HepG2 (cell line): ENCODE measurements at places on chromosomes 16 and 17. TPM values are rescaled to one million over a fixed set of nuclear protein-coding genes. Genes with fewer than 3 reads are reported as not detected.

DNA sequence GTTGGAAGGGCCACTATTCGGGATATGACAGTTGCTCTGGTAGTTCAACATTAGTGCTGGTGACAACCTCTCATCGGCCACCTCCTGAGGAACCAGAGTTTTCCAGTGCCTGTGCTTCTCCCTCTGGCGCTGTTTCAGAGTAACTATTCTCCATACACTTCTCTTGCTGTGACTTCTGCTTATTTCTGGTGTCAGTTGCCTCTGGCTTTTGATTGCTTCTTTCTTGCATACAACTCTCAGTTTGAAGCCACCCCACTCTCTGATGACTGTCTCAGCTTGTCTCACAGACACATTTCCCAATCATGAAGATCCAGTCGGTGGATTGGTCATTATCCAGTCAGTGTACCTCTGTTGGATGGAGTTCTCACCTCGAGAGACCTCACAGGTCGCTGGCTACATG lies 3.4 kb upstream of the TM4SF5 start:
- DNase-seq, result no peak

MYH2 gene
- total RNA-seq, result not detected in 2 replicates

GRCh38 chr17:76714822-76715495 lies 4.2 kb upstream of the MXRA7 start:
- no peak for DNase-seq

- DNase-seq, result no peak
Observed at GRCh38 chr16:26177438-26177837, 485.7 kb downstream of the HS3ST4 start.

DNA sequence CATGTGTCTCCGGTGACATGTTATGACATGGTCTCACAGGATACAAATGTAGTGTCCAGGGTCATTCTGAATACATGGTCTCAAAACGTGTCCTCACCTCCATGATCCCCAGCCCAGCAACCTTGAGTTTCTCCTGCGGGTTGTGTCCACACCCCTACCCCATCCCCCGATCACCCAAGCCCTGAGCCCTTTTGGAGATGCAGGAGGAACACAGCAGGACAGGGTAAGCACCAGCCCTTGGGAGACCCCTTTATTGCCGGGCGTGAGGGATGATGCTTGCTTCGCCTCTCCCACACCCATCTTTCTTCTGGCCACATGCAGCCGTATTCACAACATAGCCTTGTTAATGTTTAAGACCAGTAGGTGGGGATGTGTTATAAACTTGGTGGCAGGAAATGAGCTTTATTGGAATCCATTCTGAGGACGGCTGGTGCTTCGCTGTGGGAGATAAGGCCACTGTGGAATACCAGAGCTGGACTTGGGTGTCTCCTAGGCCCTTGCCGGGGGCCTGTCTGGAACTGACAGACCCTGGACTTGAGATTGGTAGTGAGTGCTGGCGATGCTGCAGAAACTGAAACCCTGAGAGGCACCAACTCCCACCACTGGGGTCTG lies 5.5 kb downstream of the TMEM132E start:
- DNase-seq, result no peak

DNA sequence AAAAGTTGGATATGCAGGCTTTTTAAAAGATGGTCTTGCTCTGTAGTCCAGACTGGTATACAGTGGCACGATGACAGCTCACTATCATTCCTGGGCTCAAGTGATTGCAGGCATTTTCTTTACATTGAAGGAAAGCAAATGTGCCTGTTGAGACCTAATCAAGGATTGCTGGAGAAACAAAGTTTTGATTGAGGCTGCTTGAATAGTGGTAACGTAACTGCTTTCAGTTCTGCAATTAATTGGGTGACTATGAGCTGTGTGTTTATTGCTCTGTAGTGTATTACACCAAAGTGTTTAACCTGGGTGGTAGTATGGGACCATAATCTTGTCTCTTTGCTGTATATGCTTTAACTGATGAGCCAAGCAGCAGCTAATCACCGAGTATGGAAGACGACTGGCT lies 2.3 kb downstream of the UBB start:
- no peak for DNase-seq

KRTAP3-1 gene
- total RNA-seq, result 0.29 and 0.81 TPM in 2 replicates

DNA sequence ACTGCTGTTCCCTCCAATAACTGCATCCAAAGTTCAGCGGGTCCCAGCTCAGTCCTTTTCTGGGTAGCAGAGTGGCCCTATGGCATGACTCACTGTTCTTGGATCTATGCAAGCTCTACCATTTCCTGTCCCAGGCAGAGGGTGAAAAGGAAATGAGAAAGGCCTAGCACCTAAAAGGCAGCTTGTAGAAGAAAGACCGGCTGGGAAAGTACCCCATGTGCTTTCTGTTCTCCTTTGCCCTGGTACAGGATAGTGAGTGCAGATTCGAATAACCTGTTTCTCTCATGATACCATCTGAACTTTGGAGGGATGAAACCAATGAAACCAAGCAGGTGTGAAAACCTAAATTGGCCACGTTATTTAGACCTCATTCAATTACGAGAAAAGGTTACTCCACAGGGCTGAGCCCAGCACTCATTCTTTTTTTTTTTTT lies 12.7 kb upstream of the HASPIN start:
- DNase-seq, result no peak
